ENCODE measurements at places on chromosomes 1 and 21.
A peak's percentile ranks its signal among the peaks of the same experiment; 100 is the strongest.

DNA sequence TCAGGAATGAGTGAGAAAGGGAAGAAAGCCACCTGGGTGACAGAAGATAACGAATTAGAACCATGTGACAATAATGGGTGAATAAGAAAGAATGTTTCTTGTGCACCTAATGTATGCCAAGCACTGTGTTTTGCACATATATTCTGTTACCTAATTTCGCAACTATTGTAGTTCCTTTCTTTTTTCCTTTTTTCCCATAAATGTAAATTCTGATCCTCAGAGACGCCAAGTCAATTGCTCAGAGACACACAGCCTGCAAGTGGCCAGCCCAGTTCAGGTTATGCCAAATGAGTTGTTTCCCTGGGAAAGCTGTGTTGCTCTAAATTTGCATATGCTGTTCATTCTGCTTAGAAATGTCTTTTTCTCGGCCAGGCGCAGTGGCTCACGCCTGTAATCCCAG is 1.7 kb upstream of the RSPO1 start:
- DNase-seq, result no peak

GRCh38 chr1:113451710-113452109 is 61.4 kb downstream of the MAGI3 start:
- no peak for DNase-seq

DNA sequence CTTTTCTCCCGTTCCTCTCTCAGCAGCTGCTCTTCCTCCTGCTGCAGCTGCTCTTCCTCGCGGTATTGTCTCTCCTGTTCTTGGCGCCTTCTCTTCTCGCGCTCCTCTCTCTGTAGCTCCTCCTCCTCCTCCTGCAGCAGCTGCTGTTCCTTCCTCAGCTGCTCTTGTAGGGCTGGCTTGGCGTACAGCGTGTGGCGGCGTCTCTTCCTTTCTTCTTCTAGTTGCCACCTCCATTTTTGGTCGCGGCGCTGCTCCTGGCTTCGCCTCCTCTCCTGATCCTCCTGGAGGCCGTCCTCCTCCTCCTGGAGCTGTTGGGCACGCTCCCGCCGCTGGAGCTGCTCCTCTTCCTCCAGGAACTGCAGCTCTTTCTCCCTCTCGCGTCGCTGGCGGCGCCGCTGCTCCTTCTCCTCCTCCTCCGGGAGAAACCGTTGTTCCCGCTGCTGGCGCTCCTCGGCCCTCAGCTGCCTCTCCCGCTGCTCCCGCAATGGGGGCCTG is 4.8 kb downstream of the TCHH start:
- DNase-seq, result peak; percentile 29

DNA sequence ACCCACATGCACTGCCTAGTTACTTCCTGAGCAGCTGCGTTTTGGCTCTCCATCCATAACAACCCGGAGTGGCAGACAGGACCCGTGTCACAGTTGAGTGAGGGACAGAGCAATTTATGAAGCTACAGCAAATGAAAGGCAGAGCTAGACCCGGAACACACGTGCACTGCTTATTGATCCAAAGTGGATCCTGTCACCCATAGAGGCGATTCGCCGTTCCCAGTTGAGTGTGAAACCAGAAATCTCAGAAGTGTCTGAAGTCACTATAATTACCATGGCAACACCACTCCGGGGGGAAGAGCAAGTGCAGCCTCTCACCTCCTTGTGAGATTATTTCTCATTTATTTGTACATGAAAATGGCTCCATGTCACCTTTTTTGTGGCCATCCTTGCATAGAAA is 365.2 kb downstream of the DSCAM start:
- no peak for DNase-seq

GRCh38 chr1:11563560-11564069 is 84.7 kb downstream of the DISP3 start:
- no peak for DNase-seq

DNA sequence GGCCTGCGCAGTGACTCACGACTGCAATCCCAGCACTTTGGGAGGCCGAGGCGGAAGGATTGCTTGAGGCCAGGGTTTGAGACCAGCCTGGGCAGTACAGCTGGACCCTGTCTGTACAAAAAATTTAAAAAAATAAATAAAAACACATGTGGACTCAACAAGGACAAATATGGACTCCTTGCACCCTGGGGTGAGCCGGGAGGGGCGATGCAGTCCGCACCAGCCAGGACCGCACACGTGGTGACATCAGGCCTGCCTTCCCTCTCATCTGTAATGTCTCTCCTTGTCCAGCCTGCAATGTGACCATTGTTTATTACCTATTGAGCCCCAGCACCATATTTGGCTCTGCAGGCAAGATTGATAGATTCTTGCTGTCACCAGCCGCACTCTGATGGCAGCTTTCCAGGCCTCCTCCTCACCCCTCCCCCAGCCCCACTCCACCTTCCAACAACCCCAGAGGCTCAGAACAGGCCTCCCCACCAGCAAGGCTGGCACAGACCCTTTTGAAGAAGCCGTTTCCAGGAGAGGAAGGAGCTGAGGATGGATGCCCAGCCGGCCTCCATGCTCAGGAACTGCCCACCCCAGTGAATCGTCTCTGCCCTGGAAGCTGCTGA is 55.2 kb downstream of the IRF2BP2 start:
- DNase-seq, result no peak
